ENCODE measurements at places on chromosomes 7 and 10. TPM values are rescaled to one million over a fixed set of nuclear protein-coding genes. Genes with fewer than 3 reads are reported as not detected.

- no peaks in the 10 kb centered on the region for H3K4me1 ChIP-seq
- no peak overlapping the region for H3K27ac ChIP-seq
- no peak for DNase-seq
- H3K36me3 ChIP-seq, result peaks cover 95% of the 10 kb centered on the region
These were observed 22.7 kb downstream of the PITRM1 start for GRCh38 chr10:3149918-3150317.

- H3K27ac ChIP-seq, result peak overlapping the region; percentile 99
- H3K4me3 ChIP-seq, result peak overlapping the region; percentile 75
- peak; percentile 71 for DNase-seq
- H3K4me1 ChIP-seq, result no peaks in the 10 kb centered on the region
- no peaks in the 10 kb centered on the region for H3K36me3 ChIP-seq
These were observed 35.7 kb upstream of the EBLN1 start for GRCh38 chr10:22253580-22253882.

DNA sequence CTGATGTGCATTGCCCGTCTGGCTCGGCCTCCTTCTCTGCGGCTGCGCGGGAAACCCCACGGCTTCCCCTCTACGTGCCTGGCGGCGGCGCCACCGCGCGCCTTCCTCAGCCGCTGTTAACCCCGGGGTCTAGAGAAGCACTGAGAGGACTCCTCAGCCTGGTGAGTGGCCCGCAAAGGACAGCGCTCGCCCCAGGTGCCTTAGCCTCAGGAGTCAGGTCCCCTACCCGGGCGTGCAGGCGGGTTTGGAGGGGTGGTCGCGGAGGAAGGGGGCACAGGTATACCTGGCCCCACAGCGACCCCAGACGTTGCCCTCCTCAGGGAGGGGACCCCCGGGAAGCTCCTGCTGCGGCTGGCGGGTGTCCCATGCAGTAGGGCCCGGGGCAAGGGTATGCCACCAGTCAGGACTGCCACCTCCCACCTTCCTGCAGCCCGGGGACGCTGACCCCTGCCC, 51.0 kb downstream of the ARL5B start:
- no peaks in the 10 kb centered on the region for H3K4me1 ChIP-seq
- no peak overlapping the region for H3K4me3 ChIP-seq
- H3K27me3 ChIP-seq, result no peaks in the 10 kb centered on the region
- no peak overlapping the region for H3K27ac ChIP-seq
- DNase-seq, result no peak
- no peaks in the 10 kb centered on the region for H3K36me3 ChIP-seq

GRCh38 chr7:139036901-139037300, 1.1 kb upstream of the ZC3HAV1L start:
- H3K36me3 ChIP-seq, result peaks cover 6% of the 10 kb centered on the region
- H3K27ac ChIP-seq, result no peak overlapping the region
- no peaks in the 10 kb centered on the region for H3K4me1 ChIP-seq
- no peaks in the 10 kb centered on the region for H3K27me3 ChIP-seq
- no peak for DNase-seq

GRCh38 chr7:117672453-117672852, 192.6 kb downstream of the CFTR start:
- no peak overlapping the region for H3K27ac ChIP-seq
- no peaks in the 10 kb centered on the region for H3K4me1 ChIP-seq
- H3K27me3 ChIP-seq, result no peaks in the 10 kb centered on the region
- no peak overlapping the region for H3K4me3 ChIP-seq

- no peak overlapping the region for H3K4me3 ChIP-seq
- no peaks in the 10 kb centered on the region for H3K27me3 ChIP-seq
- H3K27ac ChIP-seq, result no peak overlapping the region
- H3K4me1 ChIP-seq, result peaks cover 10% of the 10 kb centered on the region
- no peak for DNase-seq
These were observed 19.9 kb downstream of the SCRN1 start for GRCh38 chr7:29969738-29970137.

- H3K4me1 ChIP-seq, result peaks cover 11% of the 10 kb centered on the region
- no peak overlapping the region for H3K27ac ChIP-seq
These were observed 158.9 kb downstream of the KLF6 start for GRCh38 chr10:3625959-3626751.

DNA sequence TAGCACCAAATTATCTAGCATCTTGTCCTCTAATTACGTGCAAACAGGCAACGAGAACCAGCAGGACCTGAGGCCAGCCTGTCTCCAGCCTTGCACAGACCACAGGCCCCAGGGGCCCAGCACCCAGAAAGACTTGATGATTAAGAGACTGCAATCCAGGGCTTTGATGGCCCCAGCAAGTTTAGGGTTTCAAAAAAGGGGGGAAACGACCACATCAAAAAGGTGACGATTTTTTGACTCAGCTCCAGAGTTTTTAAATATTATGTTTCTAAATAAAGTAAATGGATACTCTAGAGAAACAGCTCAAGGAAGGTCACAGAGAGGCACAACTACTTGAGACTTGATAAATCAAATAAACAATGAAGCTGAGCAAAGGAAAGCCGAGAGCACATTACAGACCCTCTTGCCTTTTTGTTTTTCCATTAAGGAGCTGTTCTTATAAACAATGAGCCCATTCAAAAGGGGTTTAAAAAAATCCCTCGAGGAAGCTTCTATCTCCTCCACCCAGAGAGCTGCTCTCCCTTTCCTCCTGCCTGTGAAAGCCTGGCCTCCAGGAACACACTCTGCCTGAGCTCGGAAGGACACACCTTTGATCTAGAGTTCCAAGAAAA, 44.1 kb downstream of the GLI3 start:
- no peaks in the 10 kb centered on the region for H3K4me1 ChIP-seq
- H3K27ac ChIP-seq, result no peak overlapping the region
- no peak for DNase-seq
- no peaks in the 10 kb centered on the region for H3K36me3 ChIP-seq
- no peak overlapping the region for H3K4me3 ChIP-seq
- H3K27me3 ChIP-seq, result no peaks in the 10 kb centered on the region

GRCh38 chr10:132393695-132394181, 3.3 kb upstream of the PWWP2B start:
- no peak overlapping the region for H3K4me3 ChIP-seq
- H3K27me3 ChIP-seq, result no peaks in the 10 kb centered on the region
- H3K36me3 ChIP-seq, result no peaks in the 10 kb centered on the region

GRCh38 chr7:112495810-112496462, 15.1 kb downstream of the LSMEM1 start:
- no peak overlapping the region for H3K4me3 ChIP-seq
- no peaks in the 10 kb centered on the region for H3K36me3 ChIP-seq
- DNase-seq, result no peak
- H3K27me3 ChIP-seq, result no peaks in the 10 kb centered on the region
- no peaks in the 10 kb centered on the region for H3K4me1 ChIP-seq
- H3K27ac ChIP-seq, result no peak overlapping the region

GRCh38 chr10:113127261-113127900, 177.3 kb downstream of the TCF7L2 start:
- H3K27me3 ChIP-seq, result no peaks in the 10 kb centered on the region
- H3K27ac ChIP-seq, result peak overlapping the region; percentile 49
- H3K4me3 ChIP-seq, result peak overlapping the region; percentile 40
- no peaks in the 10 kb centered on the region for H3K4me1 ChIP-seq
- H3K36me3 ChIP-seq, result no peaks in the 10 kb centered on the region

DNA sequence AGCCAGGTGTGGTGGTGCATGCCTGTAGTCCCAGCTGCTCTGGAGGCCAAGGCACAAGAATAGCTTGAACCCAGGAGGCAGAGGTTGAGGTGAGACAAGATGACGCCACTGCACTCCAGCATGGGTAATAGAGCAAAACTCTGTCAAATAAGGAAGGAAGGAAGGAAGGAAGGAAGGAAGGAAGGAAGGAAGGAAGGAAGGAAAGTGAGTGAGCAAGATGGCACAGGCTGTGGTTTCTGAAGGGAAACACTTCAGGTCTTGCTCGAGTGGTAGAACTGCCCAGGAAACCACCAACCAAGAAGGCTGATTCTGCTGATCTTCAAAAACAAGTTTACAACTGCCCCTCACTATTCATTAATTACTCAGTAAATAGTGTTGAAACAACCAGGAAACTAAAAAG, 45.2 kb downstream of the EZH2 start:
- no peaks in the 10 kb centered on the region for H3K27me3 ChIP-seq
- H3K4me3 ChIP-seq, result no peak overlapping the region
- no peak overlapping the region for H3K27ac ChIP-seq
- no peak for DNase-seq

DNA sequence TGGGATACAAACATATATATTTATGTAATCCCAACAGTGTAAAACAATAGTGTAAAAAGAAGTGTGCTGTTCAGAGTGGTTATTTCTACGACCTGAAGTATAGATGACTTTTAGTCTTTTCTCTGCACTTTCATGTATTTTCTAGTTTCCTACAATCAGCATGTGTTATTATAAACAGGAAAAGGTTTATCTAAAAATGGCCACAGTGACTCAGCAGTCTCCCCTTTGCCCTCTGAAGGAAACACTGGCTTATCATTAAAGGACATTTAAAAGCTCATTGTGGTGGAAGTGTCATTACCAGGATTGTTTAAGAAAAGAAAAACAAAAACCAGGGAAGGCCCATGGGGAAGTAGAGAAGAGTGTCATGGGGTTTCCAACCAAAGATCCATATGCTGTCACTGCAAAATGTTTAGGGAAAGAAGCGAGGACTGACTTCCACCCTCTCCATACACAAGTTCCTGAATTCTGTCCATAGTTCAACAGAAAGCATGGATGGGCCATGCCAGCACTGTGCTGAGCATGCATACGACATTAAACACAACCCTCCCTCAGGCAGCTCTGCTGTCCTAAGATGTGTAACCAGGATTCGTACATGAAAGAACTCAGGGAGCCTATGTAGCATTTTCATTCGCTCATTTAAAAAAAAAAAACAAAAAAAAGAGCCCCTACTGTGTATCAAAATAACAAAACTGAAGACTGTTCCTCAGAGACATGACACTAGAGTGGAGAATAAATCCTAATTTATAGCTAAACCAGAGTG, 10.2 kb downstream of the CYREN start:
- H3K36me3 ChIP-seq, result peaks cover 7% of the 10 kb centered on the region
- H3K4me3 ChIP-seq, result no peak overlapping the region
- H3K27me3 ChIP-seq, result no peaks in the 10 kb centered on the region
- H3K27ac ChIP-seq, result peak overlapping the region; percentile 66
- H3K4me1 ChIP-seq, result no peaks in the 10 kb centered on the region

GRCh38 chr10:93468461-93469213, 13.5 kb downstream of the MYOF start:
- H3K27me3 ChIP-seq, result no peaks in the 10 kb centered on the region
- no peaks in the 10 kb centered on the region for H3K36me3 ChIP-seq
- H3K27ac ChIP-seq, result peak overlapping the region; percentile 72

GRCh38 chr10:59273445-59273844, 88.9 kb downstream of the FAM13C start:
- H3K4me1 ChIP-seq, result no peaks in the 10 kb centered on the region
- H3K36me3 ChIP-seq, result peaks cover 5% of the 10 kb centered on the region
- no peak overlapping the region for H3K4me3 ChIP-seq

DNA sequence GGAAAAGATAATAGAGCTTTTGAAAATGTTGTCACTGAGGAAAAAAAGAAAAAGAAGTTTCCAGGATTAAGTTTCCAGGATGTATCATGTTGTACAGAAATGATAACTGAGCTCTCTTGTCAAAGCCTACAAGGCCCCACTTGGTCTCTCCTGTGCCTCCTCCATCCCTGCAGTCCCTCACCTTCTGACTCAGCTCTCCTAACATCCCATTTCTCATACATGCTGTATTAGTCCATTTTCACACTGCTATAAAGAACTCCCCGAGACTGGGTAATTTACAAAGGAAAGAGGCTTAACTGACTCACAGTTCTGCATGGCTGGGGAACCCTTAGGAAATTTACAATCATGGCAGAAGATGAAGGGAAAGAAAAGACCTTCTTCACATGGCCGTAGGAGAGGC, 3.8 kb upstream of the DGKI start:
- no peak overlapping the region for H3K27ac ChIP-seq
- no peak for DNase-seq
- no peaks in the 10 kb centered on the region for H3K27me3 ChIP-seq
- H3K4me1 ChIP-seq, result peaks cover 15% of the 10 kb centered on the region
- H3K36me3 ChIP-seq, result peaks cover 11% of the 10 kb centered on the region

DNA sequence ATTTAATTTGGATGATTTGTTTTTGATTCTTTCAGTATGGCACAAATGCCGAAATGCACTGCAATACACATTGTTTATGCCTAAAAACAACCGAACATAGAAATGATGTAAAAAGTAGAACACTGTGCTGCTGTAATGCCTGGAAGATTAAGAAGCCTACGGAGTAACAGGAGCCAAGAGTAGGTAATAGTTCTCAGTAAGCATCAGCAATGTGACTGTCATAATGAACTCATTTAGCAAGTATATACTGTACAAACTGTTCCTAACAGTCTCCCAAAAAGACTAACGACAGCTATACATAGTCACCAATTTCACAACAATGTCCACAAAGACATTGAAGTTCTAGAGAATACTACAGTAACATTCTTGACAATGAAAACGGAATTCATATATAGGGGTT, 19.0 kb upstream of the LAMB4 start:
- H3K4me3 ChIP-seq, result no peak overlapping the region
- H3K27me3 ChIP-seq, result no peaks in the 10 kb centered on the region
- H3K27ac ChIP-seq, result no peak overlapping the region

DNA sequence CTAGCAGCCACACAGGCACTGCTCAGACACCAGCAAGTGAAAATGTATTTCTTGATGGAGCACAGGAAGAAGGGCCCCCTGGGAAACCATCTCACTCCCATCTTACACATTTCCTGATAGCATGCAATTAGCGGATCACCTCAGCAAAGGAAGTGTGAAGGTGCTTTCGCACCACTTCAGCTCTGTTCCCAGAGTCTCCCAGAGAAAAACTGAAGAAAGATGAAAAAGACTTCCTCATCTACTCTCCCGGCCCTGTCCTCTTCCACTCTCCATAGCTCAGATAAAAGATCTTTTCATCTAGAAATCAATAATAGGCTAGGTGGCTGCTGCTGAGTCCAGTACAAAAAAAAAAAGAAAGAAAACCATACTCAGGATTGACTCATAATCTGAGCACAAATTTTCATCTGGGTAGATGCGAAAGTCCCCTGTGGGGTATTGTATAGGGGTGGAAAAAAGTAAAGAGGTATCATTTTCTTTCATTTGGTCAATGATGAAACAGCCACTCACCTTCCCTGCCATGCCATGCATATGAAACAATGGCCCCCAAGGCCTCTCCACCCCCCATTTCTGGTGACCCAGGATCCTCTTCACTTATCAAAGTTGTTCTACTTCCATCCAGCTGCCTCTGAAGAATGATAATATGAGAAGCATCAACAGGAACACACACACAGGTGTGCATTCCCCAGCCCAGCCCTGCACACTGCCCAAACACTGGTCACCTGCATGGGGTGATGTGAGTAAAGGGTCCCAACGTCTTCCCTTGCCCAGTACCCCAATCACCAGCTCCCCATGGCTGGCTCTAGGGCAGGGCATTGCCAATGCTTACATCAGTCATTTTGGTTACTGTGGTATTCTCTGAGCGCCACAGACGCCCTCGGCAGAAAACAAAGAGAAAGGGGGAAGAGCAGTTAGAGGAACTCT, 48.8 kb upstream of the DGKI start:
- peaks cover 35% of the 10 kb centered on the region for H3K36me3 ChIP-seq
- no peak overlapping the region for H3K4me3 ChIP-seq
- no peaks in the 10 kb centered on the region for H3K4me1 ChIP-seq
- no peaks in the 10 kb centered on the region for H3K27me3 ChIP-seq
- H3K27ac ChIP-seq, result no peak overlapping the region

CPXM2 gene
- 8.5 TPM for total RNA-seq

LHFPL3 gene
- total RNA-seq, result not detected

FXYD4 gene
- total RNA-seq, result not detected

Measured in right atrium auricular region (tissue), 2 donors.